ENCODE measurements at places on chromosomes 4 and X.

GRCh38 chrX:150569155-150569477, 695 bp downstream of the MTM1 start:
- DNase-seq = no peak

- no peak for DNase-seq
Observed at GRCh38 chr4:101669138-101669831, 121.2 kb upstream of the BANK1 start.

DNA sequence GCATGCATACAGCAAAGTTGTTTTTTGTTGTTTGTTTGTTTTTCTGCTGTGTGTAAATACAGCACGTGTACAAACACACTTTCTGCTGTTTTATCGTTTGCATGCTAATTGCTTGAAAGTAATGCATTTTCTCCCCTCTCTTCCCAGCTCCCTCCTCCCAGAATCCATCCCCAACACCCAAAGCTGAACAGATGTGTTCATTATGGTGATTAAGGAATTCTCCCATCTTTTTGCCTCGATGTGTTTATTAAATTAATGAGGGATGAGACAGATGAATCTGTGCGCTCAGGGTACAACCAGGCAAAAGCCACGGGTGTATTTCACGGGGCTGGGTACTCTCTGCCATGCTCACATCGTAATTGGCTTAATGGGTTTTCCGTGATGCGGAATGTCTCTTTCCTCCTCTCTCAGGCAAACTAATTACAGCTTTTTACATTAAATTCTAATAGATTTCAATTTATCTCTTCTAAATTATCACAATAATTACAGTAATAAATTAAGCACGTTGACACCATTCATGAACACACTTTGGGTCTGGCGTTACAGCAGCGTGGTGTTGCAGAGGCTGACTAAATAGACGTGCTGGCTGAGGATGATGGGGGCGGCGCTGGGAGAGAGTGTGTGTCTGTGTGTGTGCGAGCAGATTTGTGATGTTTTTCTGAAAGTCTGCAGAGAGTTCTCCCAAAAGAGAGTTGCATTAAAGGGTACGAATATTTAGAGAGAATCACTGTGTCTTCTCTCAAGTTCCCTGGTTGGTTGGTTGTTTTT, 117.7 kb downstream of the CRLF2 start:
- DNase-seq = no peak

- DNase-seq = no peak
Observed at GRCh38 chr4:6278801-6279197, 9.1 kb downstream of the WFS1 start.

DNA sequence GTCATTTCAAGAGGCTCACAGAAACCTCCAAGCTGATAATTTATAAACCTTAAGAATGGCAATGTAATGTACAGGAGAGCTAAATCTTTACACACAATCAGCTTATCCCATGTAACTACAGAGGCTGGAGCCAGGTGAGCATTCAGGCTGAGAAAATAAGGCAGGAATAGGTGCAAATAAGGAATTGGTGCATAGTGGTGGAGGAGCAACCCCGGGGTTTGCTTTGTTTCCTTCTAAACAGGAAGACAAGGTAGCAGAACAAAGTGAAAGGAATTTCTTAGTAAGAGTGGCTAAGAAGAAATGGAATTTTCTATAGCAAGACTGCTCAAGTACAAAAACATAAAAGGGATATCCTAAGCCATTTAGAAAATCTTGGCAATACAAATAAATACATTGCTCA, 82.4 kb downstream of the NR3C2 start:
- no peak for DNase-seq

DNA sequence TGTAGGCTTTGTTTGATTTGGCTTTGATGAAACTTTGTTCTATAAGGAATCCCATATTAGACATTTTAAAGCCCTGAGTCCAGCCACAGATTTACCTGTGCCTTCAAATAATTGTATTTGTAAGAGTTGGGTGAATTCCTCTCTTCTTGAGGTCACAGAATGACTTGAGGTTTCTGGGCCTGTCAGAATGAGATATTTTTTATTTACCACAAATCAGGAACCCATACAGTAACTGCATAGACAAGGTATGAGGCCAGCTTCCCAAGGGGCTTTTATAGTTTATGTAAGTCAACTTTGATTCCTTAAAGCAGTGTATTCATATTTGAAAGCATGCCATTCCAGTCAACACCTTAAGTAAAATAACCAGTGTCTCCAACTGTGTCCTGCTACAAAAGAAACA, 29.1 kb upstream of the CXCL3 start:
- DNase-seq = no peak

- no peak for DNase-seq
Observed at GRCh38 chrX:153637121-153638040, 9.6 kb upstream of the DUSP9 start.

- no peak for DNase-seq
Observed at GRCh38 chr4:26163425-26164362, 157.1 kb upstream of the RBPJ start.

DNA sequence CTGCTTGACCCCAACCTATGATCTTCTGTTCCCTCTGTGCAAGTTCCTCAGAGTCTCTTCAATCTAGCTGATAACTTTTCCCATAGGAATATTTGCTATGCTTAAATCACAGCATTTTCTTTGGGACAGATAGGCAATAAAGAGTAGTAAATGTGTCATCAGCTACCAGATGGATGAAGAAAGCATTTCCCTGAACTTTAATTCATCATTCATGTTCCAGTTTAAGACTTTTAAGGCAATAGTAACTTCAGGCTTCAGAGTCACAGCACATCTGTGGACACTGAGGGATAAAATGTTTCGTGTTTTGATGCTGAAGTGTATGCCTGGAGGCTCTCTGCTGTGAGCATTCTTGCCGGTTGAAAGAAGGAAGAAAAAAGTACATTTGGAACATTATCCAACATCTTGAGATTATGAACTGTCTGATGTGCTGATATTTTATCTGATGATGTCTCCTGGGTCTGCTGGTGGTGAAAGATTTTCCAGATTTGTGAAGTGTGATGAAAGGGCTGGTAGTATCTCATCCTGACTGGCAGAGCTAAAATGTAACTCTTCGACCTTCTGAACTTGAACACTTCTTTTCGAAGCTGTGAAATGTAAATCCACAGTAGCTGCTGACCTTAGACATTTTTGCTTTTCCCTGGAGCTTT, 133.7 kb downstream of the DCLK2 start:
- DNase-seq = no peak

DNA sequence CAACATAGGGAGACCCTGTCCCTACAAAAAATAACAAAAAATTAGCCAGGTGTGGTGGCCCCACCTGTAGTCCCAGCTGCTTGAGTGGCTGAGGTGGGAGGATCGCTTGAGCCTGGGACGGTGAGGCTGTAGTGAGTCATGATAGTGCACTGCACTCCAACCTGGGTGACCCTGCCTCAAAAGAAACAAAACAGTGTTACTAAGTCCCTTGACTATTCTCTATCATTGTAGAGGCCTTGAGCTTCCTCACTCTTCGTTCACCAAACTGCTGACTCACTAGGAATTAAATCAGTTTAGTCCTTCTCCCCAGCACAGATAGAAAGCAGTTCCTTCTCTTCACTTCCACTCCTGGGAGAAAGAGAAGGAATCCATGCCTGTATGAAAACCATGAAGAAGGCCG, 14.5 kb downstream of the CDS1 start:
- DNase-seq = no peak

- DNase-seq = no peak
Observed at GRCh38 chrX:110208092-110208491, 109.8 kb downstream of the AMMECR1 start.

DNA sequence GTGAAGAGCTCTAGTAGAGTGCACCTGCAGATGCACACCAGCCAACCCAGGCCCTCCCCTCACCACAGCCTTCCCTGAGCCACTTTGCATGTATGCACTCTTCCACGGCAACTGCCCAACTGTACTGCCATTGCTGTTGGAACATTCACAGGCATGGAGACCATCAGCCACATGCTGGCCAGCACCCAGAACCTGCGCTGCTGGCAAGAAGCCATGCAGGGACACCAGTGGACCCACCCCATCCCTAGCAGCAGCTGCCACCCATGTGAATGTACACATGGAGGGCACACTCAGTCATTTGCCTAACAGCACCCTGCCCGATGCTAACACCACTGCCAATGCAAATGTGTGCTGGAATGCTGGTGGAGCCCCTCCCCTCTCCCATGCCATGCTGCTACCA, 35.6 kb downstream of the FAM47B start:
- no peak for DNase-seq

DNA sequence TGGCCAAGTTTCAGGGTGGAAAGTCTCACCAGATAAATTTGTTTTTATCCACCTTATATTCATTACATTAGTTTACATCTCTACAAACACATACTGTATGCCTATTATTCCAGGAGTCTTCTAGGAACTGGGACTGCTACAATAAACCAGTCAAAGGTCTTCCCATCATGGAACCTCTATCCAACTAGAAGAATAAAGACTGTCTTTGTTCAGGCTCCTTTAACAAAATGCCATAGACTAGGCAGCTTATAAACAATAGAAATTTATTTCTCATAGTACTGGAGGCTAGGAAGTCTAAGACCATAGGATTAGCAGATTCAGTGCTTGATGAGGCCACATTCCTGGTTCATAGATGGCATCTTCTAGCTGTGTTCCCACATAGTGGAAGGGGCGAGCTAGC, 61.6 kb downstream of the PACRGL start:
- DNase-seq = no peak

GRCh38 chrX:65035446-65035770, 59.2 kb upstream of the ZC4H2 start:
- DNase-seq = no peak

GRCh38 chrX:125826080-125826479, 340.0 kb downstream of the DCAF12L2 start:
- no peak for DNase-seq

GRCh38 chrX:79325263-79325958, 41.7 kb downstream of the ITM2A start:
- DNase-seq = no peak

- DNase-seq = no peak
Observed at GRCh38 chrX:46325312-46325877, 219.8 kb downstream of the ZNF674 start.

GRCh38 chrX:132120913-132121312, 6.9 kb downstream of the FRMD7 start:
- no peak for DNase-seq

DNA sequence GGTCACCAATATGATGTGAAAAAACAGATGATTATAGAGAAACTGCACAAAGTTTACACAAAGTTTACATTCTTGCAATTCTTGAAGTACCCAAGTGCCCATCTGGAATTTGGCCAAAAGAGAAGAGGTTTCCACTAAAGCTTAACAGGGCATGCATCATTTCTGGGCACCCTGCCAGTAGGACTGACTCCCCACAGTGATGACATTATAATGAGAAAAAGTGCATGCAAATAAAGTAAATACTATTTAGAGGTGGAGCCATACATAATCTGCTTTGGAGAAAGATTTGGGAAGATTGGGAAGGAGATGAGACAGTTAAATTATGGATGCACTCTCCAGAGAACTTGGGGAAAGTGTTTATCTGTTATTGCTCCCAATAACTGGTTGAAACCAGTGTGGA, 93.7 kb upstream of the TRPC3 start:
- no peak for DNase-seq

GRCh38 chrX:12971282-12972003, 3.5 kb upstream of the TMSB4X start:
- no peak for DNase-seq

DNA sequence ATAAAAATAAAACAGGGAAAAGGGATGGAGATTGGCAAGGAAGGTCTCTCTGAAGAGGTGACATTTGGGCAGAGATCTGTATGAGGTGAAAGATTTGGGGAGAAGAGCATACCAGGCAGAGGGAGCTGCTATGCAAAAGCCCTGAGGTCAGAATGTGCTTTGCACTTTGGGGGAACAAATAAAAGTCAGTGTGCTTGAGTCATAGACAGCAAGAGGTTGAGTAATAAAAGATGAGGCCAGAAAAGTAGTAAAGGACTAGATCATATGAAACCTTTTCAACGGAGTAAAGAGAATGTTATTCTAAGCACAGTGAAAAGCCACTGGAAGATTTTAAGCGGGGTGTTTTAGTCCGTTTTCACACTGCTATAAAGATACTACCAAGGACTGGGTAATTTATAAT, 76.5 kb upstream of the TEX13A start:
- no peak for DNase-seq

- DNase-seq = no peak
Observed at GRCh38 chr4:1578251-1578773, 105.8 kb downstream of the FAM53A start.

- no peak for DNase-seq
Observed at GRCh38 chrX:46620505-46620904, 46.9 kb downstream of the CHST7 start.

DNA sequence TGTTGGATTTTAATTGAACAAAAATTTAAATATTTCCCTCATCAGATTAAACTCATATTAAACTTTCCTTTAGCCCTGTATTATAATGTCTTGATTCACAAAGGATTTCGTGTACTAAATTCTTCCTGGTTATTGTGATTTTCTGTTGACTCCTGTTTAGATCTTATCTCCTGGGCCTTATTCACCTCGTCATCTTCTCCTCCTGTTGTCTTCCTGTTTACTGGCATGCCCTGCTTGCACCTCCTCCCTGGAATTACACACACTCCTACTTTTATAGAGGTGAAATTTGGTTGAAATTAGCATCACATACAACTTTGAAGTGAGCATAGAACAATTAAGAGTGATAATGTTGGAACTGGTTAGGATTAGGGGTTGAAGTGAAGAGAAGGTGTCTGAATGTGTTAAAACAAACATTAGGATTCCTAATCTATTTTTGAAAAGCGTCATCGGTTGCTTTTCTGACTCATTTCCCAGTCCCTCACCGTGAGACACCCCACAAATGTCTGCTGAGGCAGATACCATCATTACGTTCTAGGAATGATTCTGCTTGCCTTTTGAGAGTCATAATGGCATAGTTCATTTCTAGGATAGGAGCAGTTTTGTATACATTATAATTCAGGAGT, 32.5 kb downstream of the TLL1 start:
- DNase-seq = no peak

DNA sequence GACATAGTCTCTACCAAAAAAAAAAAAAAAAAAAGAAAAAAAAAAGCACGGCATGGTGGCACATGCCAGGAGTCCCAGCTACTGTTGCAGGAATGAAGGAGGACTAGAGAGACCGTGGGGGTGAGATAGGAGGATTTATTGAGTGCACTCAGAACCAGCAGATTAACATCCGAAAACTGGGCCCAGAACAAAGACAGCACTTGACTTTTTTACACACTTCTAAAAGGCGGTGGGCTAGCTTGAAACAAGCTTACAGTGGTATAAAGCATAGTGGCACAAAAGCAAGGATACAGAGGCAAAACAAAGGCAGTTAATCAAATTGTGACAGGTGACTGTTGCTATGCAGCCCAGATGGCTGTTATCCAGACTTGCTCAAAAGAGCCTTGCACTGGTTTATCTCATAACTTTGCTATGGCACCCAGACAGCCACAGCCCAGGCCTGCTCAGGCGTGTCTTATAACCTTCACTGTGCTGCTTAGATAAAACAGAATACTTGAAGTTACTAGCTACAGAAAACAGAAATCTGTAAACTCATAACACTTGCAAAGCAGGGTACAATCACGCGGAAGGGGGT, 9.9 kb upstream of the PI4K2B start:
- no peak for DNase-seq

DNA sequence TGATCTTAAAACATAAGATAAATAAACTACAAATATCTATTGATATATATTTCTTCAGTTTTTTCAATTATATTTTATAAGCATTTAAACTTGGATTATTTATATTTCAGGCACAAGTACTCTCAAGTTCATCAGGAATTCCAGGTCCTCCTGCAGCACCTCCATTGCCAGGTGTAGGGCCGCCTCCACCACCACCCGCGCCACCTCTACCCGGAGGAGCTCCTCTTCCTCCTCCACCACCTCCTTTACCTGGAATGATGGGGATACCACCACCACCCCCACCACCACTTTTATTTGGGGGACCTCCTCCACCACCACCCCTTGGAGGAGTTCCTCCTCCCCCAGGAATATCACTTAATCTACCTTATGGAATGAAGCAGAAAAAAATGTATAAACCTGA, 74.0 kb downstream of the RPA4 start:
- no peak for DNase-seq

Data from cortex of kidney (tissue), 1 donor.